Renal pelvis (tissue), 12 donors: ENCODE measurements at places on chromosomes 6 and 20. TPM values are rescaled to one million over a fixed set of nuclear protein-coding genes. Genes with fewer than 3 reads are reported as not detected.
A peak's percentile ranks its signal among the peaks of the same experiment; 100 is the strongest.

- DNase-seq, result no peak
Observed at GRCh38 chr20:35334311-35335101, 42.3 kb upstream of the FAM83C start.

DNA sequence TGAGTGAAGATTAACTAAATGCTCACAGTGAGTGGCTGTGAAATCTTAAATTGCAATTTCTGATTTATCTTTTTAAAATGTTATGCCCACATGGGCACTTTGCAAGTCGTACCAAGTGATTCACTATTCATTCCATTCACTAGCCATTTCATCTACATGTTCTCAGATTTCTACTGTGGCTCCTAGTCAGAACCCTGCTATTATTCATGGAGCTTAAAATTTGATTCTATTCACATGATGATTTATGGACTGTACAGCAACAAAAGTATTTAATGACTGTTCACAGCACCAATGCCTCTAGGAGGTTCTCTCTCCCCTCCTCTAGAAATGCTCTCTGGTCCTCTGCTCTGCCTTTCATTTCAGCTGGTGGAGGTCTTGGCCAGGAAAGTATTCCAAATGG lies 133.5 kb upstream of the MAP3K7 start:
- no peak for DNase-seq

DNA sequence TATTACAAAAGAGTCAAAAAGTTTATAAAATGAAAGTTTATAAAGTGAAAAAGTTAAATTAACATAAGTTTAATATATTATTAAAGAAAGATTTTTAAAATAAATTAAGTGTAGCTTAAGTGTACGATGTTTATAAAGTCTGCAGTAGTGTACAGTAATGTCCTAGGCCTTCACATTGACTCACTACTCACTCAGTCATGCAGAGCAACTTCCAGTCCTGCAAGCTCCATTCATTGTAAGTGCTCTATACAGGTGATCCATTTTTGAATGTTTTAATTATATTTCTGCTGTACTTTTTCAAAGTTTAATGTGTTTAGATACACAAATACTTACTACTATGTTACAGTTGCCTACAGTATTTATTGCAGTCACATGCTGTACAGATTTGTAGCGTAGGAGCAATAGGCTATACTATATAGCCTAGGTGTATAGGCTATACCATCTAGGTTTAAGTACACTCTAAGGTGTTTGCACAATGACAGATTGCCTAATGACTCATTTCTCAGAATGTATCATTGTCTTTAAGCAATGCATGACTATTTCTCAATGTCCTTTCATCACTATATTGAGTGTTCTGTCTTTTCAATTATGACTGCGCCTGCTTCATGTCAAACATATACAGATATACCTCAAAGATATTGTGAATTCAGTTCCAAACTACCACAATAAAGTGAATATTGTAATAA lies 1110.3 kb upstream of the MAP3K7 start:
- no peak for DNase-seq

- no peak for DNase-seq
Observed at GRCh38 chr6:159640722-159641482, 52.1 kb downstream of the SOD2 start.

- no peak for DNase-seq
Observed at GRCh38 chr20:34083137-34083536, 28.9 kb downstream of the EIF2S2 start.

- DNase-seq, result no peak
Observed at GRCh38 chr6:36216559-36216958, 20.0 kb downstream of the BRPF3 start.

DNA sequence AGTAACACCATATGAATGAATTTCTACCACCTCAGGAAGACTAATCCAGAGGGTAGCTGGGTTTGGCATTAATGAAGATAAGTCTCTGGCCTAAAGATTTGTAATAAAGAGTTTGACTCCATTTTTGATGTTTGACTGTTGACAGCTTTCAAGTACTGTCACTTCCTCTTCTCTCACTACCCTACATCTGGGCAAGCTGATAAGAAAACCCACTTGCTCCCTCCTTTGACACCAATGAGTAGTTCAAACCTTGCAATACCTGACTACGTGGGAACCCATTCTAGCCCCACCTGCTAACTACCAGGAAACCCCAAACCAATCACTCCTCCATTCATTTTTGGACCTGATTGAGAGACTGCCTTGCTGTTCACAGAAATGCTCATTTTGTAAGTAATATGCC lies 621.5 kb downstream of the TENT5A start:
- no peak for DNase-seq

DNA sequence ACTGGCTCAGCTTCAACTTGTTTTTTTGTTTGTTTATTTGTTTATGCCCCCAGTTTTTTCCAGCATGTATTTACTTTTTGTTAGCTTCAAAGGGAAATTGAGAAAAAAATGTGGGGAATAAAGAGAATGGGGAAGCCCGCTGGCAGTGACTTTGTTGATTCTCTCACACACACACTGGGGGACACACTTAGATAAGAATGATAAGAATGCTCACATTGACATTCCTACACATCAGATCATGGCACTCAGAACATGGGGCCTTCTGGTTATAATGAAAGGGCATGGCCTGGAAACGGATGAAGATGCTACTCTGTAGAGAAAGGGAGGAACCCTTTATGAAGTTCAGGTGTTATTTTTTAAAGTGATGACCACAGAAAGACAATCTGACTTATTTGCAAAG lies 15.6 kb upstream of the DAAM2 start:
- no peak for DNase-seq

GRCh38 chr6:62974452-62974851 lies 236.8 kb upstream of the FKBP1C start:
- no peak for DNase-seq

Gene AIF1
- polyA plus RNA-seq, result 74.7 TPM

DNA sequence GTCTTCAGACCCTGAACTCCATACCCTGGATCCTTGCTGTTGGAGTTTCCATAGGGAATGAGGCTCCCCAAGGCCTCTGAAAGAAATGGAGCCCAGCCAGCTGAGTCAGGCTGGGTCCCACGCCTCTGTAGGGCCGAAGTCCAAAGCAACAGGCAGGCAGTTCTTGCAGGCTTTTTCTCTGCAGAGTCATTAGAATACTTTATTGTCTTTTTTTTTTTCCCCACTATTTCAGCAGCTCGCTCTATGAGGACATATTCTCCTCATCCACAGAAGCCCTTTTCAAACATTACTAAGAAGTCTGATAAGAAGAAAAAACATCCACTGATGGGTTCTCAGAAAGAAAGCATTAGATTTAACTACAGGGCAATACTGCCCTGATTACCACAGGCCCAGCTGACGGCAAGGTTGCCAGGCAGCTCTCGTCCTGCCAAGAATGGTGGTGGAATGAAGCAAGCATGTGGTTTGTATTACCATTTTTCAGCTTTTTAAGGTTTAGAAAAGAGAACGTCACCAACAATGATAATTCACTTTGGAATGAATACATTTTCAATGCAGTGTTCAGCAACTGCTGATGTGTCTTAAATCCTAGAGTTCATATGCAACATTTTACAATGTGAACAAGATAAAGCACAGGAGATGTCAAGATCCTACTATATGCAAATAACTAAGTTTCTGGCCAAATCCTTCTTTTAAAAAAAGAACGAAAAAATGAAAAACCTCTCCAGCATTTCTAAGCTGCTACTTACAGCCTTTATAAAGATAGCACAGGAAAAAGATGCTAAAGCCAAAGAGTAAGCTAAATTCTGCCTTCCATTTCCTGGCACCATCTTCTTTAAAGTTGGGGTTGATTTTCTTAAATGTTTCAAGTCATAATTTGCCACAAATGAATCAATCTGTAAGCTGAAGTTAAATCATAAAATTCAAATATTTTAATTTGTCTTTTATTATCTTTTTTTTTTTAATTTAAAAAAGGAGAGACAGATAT lies 223.6 kb upstream of the CITED2 start:
- peak; percentile 66 for DNase-seq

DNA sequence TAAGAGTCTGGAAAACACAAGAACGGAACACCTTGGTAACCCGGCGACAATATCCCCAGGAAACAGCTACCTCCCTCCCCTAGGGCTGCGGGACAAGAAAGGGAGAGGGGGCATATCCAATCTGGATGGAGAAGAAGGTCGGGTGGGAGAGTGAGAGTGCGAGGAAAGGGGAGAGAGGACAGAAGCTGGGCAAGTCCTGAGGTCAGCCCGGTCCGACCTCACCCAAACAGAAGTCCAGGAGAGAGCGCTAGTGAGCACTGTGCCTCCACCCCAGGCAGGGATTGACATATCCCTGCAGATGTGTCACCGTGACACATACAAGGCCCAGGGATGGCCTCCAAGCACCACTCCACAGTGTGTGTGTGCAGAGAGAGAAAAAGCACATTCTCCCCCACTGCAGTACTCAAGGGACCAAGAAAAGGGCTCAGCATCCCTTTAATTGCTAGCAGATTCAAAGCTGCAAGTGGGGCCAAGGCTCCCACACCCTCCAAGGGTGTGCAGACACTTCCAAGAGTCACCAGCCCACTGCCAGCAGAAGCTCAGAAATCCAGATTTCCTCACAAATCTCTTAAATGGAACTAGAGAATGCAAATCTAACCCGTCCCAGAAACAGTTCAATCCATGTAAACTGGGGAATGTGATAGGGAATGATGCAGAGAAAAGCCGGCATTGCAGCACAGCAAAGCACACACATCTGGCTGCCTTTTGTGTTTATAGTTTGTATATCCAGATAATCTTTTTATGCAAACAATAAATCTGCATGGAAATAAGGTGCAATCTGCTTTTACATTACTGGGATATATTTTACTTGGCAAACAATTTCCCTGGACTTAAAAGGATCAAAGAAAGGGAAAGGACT lies 3.1 kb downstream of the PXDC1 start:
- DNase-seq, result no peak

- DNase-seq, result peak; percentile 76
Observed at GRCh38 chr6:22069306-22069800, 227.5 kb downstream of the PRL start.

DNA sequence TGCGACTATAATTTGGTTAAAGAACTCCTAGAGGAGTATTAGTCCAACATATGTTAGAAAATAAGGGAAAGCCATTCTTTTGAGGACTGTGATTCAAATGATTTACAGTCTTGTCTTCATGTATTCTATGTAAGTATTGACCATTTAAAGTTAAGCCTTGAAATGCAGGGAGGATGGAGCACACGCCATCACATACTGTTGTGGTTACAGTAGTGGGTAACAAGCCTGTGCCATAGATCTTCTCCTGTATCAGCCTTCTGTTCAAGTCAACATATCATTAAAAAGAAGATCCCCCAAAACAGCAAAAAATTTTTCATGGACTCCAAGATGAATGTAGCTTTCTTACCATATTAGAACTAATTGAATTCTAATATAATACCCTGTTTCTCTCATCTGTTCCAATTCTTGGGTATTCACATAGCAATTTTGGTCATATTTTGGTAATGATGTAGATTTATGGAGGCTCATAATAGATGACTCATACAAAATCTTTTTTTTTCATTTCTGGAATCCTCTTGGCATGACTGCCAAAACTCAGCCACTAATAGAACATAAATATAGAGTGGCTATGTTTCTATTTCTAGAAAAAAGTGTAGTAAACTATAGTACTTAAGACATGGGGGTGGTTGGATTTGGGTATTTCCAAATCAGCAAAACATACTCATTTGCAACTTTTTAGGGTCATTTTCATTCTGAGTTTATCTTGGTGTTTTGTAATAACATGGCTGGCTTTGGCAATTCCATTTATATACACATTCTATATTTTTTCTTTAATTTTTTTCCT lies 413.5 kb downstream of the BCKDHB start:
- DNase-seq, result no peak

DNA sequence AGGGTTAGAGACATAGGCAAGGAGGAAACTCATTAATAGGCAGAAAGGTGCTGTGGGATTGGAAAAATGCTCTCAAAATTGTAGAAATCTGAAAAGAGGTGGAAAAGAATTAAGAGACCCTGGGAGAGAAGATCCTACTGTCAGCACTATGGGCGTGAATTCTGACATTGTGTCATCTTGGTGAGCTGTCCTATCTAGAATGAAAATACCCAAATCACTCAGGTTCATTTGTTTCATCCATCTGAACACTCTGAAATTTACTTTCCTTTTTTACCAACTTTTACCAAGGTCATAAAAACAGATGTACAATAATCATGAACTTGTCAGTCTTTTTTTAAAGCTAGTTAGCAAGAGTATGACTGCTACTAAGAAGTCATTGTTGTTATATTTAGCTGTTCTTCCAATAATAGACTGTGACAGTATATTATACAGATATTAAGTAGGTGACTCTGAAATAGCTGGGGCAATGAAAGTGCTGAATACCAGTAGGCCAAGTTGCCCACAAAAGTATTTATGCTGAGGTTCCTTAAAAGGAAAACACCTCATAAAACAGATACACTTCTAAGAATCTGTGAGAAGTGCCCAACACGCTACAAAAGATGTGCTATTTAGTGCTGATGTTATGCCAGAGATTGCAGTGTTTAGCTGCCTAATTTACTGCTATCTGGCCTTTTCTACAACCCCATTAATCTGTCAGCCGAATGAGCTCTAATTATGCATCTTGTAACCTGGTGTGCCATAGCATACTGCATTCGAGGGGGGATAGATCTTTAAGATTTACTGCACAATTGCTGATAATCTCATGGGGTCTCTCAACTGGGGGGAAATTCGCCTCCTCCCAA lies 217.5 kb upstream of the SUPT3H start:
- DNase-seq, result no peak

- peak; percentile 21 for DNase-seq
Observed at GRCh38 chr6:50699051-50699775, 14.1 kb upstream of the TFAP2D start.

Gene PRIM2
- 16.6 TPM for polyA plus RNA-seq

Gene HFE
- polyA plus RNA-seq, result 5.4 TPM

DNA sequence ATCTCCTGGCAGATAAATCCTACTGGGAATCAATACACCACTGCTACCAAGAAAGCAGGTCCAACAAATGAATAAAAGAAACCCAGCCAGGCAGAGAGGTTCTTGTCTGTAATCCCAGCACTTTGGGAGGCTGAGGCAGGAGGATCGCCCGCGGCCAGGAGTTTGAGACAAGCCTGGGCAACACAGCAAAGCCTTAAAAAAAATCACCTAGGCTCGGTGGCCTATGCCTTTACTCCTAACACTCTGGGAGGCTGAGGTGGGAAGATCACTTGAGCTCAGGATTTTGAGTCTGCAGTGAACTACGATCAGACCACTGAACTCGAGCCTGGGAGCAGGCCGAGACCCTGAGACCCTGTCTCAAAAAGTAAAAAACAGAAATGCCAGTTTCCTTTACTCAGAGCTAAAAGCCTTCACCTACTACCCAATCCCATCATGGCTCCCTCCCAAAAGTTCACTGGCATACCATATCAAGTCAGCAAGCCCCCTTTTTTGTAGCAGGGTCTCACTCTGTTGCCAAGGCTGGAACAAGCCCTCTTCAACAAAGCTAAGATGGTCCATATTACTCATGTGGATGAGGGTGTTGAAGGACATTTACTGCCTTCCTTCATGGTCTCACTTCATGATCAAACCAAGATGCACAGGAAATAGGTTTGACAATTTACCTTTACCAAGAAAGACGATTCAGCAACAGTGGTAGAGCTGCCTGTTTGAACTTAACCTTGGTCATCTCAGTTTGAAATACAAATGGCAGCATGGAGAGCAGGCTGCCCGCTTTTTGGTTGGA lies 5.3 kb downstream of the SNX5 start:
- no peak for DNase-seq

- peak; percentile 73 for DNase-seq
Observed at GRCh38 chr6:29627755-29628418, 5.1 kb downstream of the GABBR1 start.

GRCh38 chr6:17839513-17840223 lies 132.9 kb upstream of the NUP153 start:
- no peak for DNase-seq
